ENCODE measurements at places on chromosomes 3 and 15.
A peak's percentile ranks its signal among the peaks of the same experiment; 100 is the strongest.

- no peak for DNase-seq
These were observed 34.6 kb upstream of the SEMA6D start for GRCh38 chr15:47682661-47683060.

DNA sequence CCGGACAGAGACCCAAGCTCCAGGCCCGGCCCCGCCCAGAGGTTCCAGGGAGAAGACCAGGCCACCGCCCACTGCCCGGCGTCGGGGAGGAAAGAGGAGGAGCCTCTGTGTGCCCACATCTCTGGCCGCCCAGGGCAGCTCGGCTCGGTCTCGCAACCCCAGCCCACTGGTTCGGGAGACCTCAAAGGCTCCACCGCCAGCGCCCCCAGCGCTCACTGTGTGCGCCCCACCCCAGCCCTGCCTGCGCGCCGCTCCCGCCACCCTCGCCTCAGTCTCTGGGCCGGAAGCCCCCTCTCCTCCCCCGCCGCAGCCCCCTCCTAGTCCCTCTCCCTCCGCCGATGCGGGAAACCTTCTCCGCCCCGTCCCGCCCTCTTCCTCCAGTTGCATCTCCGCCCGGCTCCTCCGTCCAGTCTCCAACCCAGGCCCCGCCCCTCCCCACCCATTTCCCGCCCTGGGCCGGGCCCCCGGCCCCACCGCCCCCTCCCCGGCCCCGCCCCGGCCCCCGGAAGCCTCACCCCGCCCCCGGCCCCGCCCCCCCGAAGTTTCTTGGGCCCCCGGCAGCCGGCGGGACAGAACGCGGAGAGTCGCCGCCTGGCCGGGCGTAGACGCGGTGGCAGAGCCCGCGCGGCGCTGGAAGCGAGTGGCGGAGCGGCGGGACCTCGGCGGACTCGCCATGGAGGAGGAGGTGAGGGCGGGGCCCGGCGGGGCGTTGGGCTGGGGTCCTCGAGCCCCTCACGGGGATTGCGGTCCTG, at the start of gene PLEKHO2:
Gene PLEKHO2 (plus strand): TSS at position 572 of the 752 bp plus-strand sequence. CDS start 102 bp downstream, at position 674.
- peak; percentile 94 for DNase-seq

- no peak for DNase-seq
These were observed 83.2 kb upstream of the PLSCR4 start for GRCh38 chr3:146334151-146334550.

- DNase-seq, result no peak
These were observed 120.4 kb upstream of the MEF2A start for GRCh38 chr15:99445272-99445850.

DNA sequence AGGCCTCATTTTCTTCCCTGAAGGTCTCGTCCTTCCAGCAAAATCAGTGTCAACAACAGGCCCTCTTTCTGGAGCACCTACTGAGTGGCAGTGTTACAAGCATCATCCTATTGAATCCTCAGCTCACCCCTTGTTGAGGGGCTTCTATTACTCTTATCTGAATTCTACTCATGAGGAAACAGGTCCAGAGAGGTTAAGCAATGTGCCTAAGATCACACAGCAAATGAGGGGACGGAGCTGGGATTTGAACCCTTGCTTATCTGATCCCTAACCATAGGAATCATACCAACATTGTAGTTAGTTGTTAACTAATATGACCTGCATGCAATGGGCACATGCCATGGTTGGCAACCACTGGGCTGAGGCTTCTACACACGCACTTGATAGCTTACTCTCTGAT, 63.0 kb downstream of the SLC6A6 start:
- DNase-seq, result no peak
